Heart right ventricle (tissue), 16 donors: ENCODE measurements at places on chromosomes 2 and 18.

DNA sequence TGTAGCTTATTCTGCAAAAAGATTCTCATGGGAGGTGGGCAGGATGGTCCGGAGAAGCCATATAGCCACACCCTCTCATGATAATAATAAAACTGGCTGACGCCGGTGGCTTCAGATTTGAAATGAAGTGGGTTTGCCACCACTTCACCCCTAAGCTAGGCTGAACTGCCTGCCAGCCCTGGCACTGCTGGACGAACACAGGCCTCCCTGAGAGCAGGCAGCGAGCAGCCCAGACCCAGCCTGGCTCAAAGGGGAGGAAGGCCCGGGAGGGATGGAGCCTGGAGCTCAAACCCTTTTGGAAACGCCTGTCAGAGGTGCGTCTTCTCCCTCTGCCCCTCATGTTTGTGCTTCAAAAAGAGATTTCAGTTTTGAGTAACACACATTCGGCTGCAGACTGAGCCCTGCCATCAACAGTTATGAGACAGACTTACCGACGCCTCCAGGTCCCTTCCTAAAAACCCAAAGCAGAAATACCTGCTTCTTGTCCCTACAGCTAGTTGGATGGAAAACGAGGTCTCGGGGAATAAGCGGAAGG lies 71.1 kb upstream of the HPCAL1 start:
- no peak for DNase-seq

- DNase-seq, result no peak
Measured at GRCh38 chr18:48412339-48412929, 3.3 kb upstream of the ZBTB7C start.

GRCh38 chr2:25400576-25401216 lies 59.0 kb upstream of the DNMT3A start:
- DNase-seq, result no peak

DNA sequence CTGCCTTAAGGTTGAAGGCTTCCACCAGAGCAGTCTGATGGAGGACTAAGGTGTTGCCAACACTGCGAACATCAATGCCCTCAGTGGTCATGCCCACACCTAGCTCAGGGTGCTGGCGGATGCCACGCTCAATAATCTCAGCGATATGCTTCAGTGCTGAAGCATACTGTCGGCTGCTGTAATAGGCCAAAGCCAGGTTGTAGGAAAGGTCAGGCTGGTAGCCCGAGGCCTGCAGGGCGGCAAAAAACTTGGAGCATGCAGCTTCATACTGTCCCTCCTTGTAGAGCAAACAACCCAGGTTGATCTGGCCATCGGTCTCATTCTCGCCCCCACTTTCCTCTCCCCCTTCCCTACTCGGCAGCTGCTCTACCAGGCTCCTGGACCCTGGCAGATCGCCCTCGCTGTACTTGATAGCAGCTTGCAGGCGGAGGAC lies 159.4 kb downstream of the AGPS start:
- peak; percentile 64 for DNase-seq

GRCh38 chr2:121205321-121205942 lies 79.6 kb downstream of the TFCP2L1 start:
- peak; percentile 37 for DNase-seq

GRCh38 chr2:142937347-142937746 lies 59.9 kb downstream of the KYNU start:
- no peak for DNase-seq
